ENCODE measurements at places on chromosomes 11 and 22.

DNA sequence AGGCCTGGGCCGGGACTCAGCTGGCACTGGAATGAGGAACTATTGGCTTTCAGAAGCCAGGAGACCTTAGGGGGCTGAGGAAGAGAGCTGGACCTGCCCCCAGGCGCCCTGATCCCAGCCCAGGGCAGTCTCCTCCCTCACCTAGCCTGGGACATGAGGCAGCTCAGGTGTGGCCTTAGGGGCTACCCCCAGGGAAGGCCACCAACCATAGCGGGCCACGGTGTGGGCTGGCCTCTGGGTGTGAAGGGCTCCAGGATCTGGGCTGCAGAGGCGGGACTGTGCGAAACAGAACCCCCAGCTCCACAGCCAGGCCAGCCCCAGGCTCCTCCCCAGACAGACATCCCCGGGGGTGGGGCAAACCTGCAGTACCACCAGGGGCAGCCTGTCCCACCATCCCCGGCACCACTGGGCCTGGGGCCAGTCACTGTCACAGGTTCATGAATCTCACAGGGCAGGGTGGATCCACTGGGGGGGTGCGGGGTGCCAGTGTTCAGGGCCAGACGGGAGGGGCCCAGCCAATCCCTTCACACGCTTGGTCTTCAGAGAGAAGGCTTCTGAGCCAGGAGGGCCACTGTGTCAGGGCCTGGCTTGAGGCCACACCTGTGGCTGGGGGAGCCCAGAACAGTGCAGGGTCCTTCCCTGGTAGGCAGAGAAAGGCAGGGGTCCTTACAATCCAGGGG, 3.5 kb downstream of the PLXNB2 start:
- DNase-seq = no peak

- no peak for DNase-seq
These were observed 123.3 kb downstream of the RRAS2 start for GRCh38 chr11:14235701-14236100.

GRCh38 chr22:50599816-50600455, 657 bp upstream of the MAPK8IP2 start:
- no peak for DNase-seq

DNA sequence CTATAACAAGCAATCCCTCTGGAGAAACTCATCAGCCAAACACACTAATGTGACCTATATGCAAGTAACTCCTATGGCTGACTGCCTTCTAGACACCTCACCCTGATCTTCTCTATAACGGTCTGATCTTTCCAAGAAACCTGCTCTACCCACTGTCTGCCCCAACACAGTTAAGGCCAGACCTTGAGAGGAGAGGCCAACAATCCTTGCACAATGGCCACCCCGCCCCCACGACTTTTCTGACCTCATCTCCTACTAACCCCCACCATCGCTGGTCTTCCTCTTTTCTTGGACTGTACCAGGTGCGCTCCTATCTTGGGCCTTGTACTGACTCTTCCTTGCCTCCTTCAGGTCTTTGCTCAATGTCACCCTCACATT, 12.5 kb downstream of the HIRA start:
- no peak for DNase-seq

DNA sequence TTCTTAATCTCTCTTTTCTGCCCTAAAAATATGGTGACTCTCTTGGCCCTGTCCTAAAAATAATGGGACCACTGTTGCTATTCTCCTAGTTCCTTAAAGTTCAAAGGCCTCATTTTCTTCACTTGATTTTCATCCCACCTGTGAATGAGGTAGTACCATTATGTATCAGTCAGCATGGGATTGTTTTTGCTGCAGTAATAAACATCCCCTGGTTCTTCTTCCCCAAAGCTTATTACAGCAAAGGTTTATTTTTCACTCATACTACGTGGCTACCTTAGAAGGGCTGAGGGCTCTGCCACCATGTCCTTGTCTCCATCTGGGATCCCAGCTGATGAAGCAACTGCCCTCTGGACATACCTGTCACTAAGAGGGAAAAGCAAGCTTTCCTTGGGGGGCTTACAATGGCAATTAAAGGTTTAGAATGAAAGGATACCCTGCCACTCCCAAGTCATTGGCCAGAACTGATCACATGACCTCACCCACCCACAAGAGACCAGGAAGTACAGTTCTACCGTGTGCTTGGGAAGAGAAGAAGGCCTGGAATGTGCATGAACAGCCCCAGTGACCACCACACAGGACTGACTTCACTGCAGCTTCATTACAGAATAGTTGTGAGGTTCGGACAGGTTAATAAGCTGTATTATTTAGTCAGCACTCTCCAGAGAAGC, 7.8 kb downstream of the TTC38 start:
- DNase-seq = no peak

- DNase-seq = no peak
These were observed 243.1 kb downstream of the KCNA4 start for GRCh38 chr11:29773656-29774264.

GRCh38 chr22:41846268-41846987, 13.5 kb downstream of the SREBF2 start:
- DNase-seq = no peak

- DNase-seq = no peak
These were observed 15.5 kb upstream of the MMP1 start for GRCh38 chr11:102813484-102813883.

- DNase-seq = no peak
These were observed 2.0 kb downstream of the MRGPRF start for GRCh38 chr11:69010964-69011623.

DNA sequence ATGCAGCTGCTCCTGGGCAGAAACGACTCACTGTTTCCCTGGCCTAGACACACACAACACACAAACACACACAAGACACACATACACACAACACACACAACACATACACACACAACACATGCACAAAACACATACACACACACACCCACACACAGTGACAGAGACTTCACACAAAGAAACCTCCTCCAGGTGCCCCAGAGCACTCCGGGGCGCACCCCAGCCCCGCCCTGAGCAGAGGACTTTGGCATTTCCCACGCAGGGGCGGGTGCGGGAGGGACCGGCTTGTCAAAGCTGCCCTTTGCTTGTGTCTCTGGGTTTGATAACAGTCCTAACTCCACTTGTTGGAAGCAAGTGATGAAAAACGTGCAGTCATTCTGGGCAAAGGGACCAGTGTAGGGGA, 6.5 kb downstream of the APOBEC3A start:
- DNase-seq = no peak

GRCh38 chr11:129278586-129279319, 86.6 kb upstream of the ARHGAP32 start:
- no peak for DNase-seq

DNA sequence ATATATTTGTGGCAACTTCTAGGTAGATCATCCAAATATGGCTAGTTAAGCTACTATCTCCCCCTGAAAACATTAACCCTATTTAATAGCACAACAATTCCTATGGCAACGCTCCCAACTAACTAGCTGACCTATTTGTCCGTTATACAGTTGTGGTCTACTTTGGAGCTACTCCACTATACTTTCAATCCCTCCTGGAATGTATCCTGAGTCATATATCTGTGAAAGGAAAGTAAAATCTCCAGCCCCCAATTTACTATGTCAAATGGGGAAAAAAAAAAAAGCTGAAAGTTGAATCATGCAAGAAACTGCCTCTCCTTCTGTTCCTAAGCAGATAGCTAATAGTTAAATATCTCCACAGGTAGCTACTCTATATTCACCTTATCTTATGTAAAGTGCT, 128.5 kb downstream of the CD44 start:
- DNase-seq = no peak

All from KG1 (cell line).